ENCODE measurements at places on chromosomes 11 and 22.

DNA sequence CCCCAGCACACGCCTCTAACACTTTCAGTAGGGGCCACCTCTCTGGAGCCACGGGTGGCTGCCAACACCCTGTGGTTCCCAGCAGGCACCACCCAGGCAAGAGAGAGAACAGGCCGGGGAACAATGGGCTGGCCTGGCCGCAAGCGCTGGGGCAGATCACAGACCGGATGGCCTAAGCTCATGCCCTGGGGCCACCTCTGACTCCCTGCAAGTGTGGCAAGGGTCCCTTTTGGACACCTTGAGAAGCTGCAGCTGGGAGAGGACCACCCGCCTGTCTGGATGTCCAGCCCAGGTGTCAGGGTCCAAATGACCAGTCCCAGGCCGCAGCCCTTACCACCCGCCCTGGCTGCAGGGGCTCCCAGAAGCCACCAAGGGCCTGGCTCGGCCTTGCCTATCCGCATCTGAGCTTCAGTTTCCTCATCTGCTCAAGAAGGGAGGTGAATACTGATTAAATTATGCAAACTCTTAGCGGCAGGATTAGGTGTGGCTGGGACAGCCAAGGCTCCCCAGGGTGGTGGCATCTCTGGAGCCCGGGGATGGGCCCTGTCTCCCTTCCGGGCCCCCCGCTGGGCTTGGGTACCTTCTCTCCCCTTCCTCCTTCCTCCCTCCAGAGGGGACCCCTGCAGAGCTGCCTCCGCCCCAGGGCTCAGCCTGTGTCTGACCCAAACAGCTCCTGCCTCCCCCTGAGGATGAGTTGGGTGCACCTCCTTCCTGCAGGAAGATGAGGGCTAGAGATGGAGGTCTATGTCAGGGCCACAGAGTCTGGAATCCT is 785 bp upstream of the SUSD2 start:
- DNase-seq: no peak

DNA sequence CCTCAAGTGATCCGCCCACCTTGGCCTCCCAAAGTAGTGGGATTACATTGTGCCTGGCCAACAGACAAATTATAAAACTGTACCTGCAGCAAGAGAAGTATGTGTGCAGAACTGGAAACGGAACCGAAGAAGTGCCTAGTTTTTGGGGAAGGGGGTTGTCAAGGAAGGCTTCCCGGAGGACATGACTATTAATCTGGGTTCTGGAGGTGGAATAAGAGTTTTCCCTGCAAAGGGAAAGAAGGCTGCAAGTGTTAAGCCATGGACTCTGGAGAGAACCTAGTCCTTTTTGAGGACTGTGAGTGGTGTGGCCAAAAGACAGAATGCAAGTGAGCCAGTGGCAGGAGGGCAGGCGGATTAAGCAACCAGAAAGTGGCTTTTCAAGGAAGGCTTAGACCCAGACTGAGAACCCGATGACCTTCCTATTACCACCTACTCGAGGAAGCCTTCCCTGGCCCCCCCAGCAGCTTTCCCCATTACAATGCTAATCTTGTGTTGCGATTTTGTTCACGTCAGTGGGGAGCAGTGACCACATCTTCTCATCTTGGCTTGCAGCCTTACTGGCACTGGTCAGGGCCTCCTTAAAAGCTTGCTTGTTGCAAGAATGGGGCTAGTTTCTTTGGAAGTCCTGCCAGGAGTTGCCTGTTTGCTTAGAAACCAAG is 5.7 kb upstream of the SEPTIN3 start:
- no peak for DNase-seq

DNA sequence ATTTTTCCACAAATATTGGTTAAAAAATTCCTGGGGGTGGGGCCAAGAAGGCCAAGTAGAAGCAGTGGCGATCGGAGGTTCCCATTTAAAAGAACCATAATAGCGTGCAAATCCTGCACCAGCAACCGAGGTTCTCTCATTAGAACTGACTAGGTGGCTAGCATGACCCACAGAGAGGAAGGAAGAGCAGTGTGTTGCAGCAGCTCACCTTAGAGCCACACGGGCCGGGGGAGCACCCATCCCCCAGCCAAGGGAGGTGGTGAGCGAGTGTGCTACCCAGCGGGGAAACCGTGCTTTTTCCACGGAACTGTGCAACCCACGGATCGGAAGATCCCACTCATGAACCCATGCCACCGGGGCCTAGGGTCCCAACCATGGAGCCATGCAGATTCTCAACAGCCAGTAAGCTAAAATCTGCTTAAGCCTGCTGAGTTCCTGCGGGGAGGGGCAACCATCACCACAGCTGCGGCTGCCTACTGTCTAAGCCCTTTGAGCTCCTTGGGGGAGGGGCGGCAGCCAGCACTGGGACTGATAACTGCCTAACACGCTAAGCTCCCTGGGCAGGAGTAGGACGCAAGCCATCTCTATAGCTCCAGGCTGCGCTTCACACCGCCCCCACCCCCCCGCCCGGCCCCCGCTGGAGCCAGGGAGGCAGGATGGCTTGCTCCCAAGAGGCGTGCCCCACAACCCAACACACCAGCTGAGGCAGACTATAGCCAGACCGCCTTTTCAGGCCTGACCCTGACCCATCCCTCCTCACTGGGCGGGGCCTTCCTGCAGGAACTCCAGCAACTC is 21.0 kb upstream of the HTATIP2 start:
- no peak for DNase-seq

DNA sequence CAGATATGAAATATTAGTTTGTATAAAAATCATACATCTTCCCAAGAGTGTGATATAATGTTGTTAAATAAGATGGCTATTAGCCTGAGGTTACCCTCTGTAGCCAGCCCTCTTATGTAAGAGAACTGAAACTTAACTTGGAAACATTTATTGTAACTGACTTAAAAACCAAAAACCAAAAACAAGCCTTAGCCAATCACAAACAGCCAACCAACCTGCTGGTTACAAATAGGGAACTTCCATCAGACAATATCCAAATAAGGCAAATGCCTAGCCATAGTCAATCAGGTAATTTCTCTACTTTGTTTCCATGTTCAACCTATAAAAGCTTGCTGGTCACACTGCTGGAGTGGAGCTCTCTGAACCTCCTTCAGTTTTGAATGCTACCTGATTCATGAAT is 14.1 kb downstream of the KBTBD3 start:
- DNase-seq: no peak

DNA sequence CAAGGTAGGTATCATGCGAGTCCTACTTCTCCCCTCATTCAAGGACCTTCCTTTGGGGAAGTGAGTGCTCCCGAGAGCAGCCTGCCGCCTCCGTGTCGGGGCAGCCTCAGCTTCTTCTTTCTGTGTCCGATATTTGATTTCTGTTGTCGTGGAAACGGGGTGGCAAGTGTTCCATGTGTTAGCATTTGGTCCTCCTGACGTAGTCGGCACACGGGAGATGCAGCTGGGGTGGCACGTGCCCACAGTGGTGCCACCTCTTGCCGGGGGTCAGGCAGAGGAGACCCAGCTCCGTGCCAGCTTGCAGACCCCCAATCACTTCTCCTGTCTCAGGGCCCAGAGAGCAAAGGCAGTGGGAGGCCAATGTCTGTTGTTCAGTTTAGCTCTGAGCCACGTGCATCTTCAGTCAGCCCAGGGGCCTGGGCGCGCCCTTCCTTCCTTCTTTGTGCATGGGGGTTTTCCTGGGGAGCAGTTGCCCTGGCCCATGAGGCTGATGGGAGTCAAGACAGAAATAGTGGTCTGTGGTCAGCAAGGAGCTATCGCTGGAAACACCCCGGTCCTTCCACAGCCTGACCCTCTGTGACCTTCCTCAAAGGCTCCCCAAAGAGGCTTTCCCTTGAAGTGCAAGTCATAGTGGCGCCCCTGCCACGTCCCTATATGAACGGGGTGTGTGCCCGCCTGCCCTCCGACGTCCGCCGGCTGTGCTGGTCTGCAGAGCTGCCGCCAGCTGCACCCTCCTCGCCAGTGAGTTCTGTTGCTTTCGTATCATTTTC is 44.5 kb downstream of the PARVB start:
- no peak for DNase-seq

DNA sequence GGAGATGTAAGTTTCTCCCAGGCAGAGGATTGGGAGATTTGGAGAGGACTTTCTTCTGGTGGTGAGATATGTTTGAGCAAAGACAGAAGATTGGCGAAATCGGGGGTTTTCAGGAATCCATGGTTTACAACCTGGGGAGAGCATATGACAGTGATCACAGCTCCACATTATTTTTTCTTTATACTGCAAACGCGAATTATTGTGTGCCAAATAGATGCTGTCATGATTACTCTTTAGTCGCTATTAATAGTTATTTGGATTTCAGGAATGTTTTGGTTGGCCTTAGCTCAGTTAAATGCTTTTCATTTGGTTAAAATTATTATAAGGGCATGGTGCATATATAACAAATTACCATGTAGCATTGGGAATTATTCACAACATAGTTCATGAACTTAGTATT is 15.2 kb downstream of the ATXN10 start:
- DNase-seq: peak; percentile 77

GRCh38 chr11:40974186-40974795 is 485.2 kb downstream of the LRRC4C start:
- no peak for DNase-seq

- DNase-seq: no peak
Measured at GRCh38 chr22:44491269-44492035, 6.6 kb downstream of the RTL6 start.
